Stimulated activated CD4-positive, alpha-beta T cell treated with anti-CD3 and anti-CD28 coated beads, Interleukin-1b, Interleukin-23, amount 100 ng/mL, for 1 hour (primary cell): ENCODE measurements at places on chromosomes 3 and 15.

DNA sequence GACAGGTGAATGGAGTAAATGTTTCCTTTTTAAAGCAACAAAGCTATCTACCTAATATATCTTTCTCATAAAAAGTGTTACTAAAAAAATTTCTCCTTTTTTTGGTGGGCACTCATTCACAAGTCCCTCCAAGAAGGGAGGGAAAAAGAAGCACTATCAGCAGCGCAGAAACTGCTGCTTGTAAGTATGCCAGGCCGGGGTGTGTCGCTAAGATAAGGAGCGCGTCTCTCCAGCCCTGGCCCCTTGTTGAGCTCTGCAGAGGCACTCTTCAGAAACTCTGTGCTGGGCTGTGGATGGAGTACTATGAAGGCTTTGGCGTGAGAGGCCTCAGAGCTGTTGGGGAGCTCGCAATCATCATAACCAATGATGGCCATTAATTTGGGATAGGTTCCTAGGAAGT, 49.1 kb downstream of the ZDHHC3 start:
- no peak for DNase-seq

DNA sequence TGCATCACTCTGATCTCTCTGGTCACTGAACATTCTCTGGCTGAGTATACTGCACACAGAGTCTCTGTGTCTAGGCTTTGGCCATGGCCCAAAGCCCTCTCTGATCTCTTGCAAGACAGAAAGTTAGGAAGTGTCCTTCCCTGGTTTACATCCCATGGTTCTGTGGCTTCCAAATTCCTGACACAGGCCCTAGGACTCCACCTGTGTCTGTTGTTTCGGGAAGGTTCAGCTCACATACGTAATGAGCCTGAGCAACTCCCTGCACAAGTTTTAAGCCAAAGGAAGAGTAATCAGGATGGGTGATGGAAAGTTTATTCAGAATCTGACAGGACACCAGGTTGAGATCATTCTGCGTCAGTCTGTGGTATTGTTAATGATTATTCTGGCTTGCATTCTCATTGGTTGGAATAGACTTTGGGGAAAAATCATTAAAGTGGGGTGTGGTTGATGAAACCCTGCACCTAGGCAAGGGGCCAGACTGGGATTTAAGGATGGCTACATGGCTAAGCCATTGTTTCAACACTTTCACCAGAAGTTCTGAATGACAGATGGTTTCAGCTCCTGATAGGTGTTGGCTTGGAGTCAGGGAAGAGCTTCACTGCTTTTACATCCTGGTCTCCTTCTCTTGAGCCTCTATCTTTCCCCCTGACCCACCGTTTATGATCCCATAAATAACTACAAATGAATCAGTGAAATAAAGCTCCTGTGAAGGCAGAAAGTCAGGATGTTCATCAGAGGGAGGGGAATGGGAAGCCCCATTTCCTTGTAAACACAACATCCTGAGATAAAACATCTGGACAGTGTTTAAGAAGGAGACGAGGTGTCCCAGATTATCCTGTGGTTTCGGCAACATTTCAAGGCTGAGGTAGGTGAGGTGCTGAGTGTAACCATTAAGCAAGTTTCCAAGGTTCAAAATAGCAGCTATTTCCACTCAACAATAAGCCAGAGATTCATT, 14.1 kb downstream of the LCMT2 start:
- no peak for DNase-seq

GRCh38 chr15:66679657-66680108, 22.4 kb upstream of the SMAD6 start:
- DNase-seq = no peak

DNA sequence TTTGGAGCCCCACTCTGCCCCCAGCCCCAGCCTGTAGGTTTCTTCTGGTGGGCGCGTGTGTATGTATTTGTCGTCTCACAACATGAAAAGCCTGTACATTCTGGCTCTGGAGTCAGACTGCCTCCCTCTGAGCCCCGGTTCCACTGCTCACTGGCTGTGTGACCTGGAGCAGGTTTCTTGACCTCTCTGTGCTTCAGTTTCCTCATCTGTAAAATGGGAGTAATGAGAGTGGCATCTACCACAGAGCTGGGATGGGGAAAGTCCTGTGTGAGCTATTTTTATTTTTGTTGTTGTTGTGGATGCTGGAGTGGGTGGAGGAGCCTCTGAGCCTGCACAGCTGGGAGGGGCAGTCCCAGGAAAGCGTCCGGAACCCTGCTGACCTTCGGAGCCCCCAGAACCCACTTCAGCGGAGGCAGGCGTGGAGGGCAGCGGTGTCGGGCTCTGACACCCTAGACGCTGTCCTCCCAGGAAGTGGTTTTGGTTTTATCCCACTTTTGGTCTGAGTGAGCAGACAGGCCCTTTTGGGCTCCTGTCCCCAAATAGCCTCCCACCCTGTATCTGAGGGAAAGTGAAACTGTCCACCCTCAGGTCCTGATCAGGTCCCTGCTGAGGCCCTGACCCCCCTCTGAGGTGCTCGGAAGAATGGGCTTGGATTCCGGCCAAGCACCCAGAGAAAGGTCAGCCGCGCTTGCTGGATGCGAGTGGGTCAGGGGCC, 103.5 kb downstream of the CHSY1 start:
- DNase-seq = no peak

DNA sequence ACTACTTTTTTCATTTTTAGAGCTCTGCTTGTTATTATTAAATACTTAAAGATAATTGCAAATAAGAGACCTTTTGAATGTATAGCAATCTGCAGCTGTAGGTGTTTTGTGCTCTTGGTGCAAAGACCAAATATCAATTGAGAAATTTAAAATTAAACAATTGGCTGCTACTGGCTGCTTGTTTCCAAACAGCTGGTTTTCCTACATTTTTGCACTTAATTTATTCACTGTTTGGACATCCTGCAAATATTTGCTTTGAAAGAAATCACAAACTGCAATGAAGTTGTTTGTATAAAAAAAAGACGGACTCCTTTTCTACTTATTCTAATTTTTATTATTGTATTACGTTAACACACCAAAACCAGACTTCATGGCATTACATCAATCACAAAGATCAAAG, 35.6 kb downstream of the MED12L start:
- DNase-seq = no peak

DNA sequence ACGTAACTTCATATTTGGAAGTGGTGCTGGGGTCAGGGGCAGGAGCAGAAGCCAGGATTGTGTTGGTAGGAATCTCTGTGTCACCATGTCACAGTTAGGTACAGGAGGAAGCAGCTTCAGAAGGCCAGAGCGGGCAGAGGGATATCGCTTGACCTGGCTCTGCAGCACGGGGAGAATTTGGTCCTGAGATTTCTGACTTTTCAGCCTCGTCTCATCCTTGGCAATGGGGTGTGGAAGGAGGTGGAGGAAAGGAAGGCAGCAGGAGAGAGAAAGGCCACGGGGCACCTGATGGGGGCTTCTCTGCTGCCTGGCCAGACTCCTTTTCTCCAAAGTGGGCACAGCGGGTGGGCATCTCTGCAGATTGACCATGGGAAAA, 564 bp downstream of the IL16 start:
- DNase-seq = no peak

- no peak for DNase-seq
Measured at GRCh38 chr3:194102436-194102835, 33.5 kb upstream of the HES1 start.

DNA sequence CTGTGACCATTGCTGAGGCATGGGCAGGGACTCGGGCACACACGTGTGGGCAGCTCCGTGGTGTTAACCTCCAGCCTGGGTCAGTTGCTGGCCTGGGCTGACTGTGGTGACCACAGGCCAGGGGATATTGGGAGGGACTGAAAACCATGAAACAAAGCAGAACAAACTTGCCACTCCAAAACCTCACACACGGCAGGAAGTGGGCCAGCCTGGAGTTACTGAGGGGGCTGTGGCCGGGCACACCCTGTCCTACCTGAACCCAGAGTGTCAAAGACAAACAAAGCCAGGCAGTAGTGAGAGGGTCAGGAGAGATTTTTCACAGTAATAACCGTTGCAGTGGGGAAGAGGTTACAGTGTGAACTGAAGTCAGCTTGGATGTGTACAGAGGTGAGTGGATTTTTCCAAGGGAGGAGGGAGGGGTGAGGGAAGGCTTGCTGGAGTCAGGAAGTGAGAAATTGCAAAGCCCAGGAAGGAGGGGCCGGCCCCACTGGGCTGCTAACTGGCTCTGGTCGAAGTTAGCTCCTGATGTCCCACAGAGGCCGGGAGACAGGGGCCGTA, 40.0 kb upstream of the ATP10A start:
- DNase-seq = no peak

- DNase-seq = peak; percentile 2
Measured at GRCh38 chr3:73508330-73508954, 116.3 kb downstream of the PDZRN3 start.

GRCh38 chr15:74552773-74553441, 11.9 kb downstream of the ARID3B start:
- DNase-seq = no peak

- no peak for DNase-seq
Measured at GRCh38 chr3:10549617-10550230, 44.3 kb upstream of the ATP2B2 start.

- no peak for DNase-seq
Measured at GRCh38 chr3:61415201-61415600, 146.2 kb upstream of the PTPRG start.

DNA sequence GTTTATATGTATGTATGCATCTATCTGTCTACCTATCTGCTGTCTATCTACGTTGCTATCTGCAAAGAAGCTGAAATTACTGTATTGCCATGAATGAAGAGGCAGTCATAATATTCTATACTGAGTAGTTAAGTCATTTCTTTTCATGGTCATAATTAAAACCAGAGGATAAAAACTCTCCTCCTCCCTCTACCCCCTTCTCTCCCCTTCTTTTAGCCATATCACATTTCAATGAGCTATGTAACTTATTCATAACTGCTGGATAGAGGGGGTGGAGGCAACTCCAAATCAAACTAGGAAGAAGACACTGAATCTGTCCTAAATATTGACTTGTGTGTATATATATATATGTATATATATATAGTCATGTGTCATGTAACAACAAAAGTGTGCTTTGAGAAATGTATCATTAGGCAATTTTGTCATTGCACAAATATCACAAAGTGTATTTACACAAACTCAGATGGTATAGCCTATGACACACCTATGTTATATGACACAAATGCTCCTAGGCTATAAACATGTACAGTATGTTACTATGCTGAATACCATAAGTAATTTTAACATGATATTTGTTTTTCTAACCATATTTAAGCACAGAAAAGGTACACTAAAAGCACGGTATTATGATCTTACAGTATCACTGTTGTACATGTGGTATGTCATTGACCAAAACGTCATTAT, 229.7 kb upstream of the KCNMB2 start:
- DNase-seq = no peak

DNA sequence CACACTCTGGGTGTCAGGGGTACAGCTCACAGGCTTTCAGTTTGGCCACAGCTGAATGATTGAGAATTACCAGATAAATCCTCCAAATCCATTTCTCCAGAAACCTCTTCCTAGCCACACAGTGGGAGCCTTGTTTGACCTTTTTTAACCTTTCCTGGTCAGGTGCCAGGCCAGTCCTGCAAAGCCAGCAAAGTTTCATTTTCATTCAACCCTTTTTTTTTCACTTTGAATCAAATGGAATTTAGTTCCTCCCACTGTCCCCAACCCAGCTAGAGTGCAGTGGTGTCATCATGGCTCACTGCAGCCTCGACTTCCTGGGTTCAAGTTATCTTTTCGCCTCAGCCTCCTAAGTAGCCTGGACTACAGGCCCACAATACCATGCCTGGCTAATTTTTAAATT, 67.8 kb downstream of the NSUN3 start:
- no peak for DNase-seq

DNA sequence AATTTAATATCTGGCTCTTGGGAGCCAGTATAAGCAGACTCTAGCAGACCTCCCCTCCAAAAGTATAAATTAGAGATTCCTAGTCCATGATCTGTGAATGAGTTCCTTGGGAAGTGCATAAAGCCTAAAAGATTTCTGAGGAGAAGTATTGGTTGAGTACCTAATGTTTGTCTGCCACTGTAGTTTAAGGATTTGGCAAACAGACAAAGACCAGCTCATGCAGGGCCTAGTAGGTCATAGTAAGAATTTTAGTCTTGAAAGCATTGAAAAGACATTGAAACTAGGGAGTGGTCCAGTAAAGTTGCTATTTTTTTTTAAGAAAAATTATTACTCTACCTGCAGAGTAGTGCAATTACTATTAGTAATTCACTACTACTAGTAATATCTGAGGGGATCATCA, 67.5 kb downstream of the SPRED1 start:
- DNase-seq = no peak

- DNase-seq = no peak
Measured at GRCh38 chr3:63727233-63727632, 74.8 kb downstream of the SNTN start.

DNA sequence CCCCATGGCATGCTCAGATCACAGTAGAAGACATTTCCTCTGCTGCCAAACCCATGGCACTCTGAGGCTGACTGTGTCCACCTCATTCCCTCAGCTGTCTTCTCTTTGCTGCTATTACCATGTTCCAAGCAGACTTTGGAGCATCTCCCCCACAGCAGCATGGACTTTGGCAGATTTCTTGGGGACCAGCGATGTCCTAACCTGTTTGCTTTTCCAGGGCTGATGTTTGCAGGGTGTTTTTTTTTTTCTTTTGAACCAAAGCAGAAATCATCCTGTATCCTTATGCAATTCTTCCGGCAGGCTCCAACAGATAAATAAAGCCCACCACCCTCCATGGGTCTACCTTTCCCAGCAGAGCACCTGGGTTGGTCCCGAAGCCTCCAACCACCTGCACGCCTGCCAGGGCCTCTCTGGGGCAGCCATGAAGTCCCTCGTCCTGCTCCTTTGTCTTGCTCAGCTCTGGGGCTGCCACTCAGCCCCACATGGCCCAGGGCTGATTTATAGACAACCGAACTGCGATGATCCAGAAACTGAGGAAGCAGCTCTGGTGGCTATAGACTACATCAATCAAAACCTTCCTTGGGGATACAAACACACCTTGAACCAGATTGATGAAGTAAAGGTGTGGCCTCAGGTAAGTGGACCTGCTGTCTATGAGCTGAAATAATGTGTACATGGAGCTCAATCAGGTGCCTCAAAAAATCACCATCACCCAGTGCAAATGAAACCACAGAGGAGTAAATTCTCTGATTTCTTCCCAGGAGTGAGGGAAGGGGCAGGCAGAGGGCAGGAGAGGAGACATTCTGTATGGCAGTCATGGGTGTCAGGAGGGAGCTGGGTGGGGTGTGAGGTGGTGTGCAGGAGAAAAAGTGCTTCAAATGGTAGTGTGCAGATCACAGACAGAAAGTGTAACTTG, at the start of gene AHSG:
TSS of gene AHSG (plus strand) at position 340 of the 916 bp plus-strand sequence. CDS start at position 422, 82 bp downstream.
- no peak for DNase-seq

- DNase-seq = no peak
Measured at GRCh38 chr3:119205685-119206084, 32.3 kb downstream of the UPK1B start.
